ENCODE measurements at places on chromosomes 5 and 9. TPM values are rescaled to one million over a fixed set of nuclear protein-coding genes. Genes with fewer than 3 reads are reported as not detected.

KLF4 gene
- polyA plus RNA-seq, result 50.5 TPM

DNA sequence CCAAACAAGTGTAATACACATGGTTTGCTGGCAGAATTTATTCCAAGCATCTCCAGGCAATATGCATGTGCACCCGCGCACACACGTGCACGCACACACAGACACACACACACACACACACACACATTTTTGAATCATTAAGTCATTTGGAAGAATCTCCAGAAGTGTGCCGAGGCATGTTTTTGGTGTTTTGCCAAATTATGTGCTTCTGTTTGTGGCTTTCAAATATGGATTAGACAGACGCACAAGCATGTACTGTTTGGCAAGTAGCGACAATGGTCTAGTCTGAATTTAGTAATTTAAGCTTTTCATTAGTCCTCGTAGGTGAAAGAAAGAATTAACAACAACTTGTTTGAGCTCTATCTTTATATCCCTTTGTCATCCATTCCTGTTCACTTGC lies 36.7 kb downstream of the NFIB start:
- DNase-seq, result no peak

DNA sequence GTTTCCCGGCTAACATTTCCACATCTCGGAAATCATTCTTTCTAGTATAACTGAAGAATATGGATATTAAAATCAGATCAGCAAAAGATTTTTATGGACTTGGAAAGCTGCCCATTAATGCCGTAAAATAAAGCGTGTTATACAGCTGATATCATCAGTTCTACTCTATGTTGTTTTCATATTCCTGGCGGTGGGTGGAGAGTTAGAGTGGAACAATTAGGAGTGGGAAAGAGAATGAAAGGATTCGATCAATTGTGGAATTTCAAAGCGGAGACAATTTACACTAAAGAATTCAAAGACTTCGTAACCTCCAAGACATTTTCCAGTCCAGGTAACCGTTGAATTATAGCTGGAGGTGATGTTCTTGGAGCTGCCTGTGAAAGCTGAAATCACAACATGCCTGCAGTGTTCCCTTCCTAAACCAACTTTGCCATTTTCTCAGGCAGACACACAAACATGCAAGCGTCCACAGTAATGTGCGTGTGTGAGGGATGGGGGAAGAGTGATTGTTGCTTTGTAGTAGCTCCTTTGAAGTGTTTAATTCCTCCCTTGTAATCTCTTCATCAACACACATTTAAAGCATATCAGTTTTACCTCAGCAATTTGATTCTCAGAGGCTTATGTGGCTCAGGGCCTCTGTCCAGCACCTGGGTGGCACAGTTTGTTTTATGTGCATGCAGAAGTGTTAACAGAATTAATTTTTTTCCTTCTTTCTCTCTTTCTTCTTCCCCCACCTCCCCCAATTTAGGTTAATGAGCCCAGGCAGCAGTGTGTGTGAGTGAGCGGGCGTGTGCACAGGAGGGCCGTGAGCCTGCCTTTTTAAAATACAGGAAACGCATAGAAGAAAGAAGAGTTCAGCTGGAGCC lies 544.1 kb downstream of the RAB3C start:
- peak; percentile 49 for DNase-seq

DNA sequence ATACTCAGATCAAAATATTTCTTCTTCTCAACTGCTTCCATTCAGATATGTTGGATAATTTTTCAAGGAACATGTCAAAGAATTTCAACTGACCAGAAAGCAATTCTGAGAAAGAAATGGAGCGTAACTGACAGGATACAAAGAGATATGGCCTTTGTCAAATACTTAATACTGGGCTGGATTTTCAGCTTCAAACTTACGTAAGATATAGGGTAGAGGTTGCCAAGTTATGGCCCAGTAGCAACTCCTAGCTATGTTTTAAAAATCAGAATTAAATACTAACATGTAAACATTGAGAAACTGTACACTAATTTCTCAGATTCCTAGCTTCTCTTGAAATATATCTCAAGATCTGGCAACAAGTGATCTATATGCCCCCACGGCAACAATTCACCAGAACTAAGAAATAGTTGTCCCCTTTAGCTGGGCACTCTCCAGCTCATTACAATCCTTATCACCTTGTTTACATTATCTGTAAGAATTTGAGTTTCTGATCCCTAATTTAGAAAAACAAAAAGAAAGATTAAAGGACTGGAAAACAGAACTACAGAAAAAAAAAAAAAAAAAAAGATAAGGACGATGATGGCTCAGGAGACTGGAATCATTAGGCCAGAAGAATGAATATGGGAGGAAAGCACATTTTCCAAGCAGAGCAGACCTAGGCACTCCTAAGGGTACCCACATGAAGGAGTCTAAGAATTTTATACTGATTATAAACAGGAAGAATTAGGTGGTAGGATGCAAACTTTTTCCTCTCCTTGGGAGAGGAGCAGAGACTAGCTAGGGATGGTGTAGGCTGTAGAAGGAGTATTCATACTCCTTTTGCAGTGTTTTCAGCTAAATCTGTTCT lies 23.0 kb downstream of the INIP start:
- no peak for DNase-seq

SOWAHA gene
- polyA plus RNA-seq, result not detected

All from left lung (tissue), 14 donors.